ENCODE measurements at places on chromosomes 11 and 22.

DNA sequence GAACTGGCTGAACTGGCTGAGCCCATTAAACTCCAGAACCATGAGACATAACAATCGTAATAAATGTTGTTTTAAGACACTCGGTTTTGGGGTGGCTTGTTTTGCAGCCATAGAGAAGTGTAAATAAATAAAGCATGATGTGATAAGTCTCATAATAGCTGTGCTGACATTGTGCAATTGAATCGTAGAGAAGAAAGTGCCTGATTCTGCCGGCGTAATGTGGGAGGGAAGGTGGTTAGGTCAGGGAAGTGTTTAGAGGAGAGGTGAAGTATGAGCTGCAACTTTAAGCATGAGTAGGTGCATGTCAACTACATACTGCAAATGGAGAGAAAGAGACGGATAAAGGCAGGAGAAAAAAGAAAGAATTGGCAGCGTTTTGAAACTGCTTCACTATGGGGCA lies 217.1 kb downstream of the BLID start:
- no peak for DNase-seq

GRCh38 chr22:46358766-46359165 lies 23.3 kb downstream of the TRMU start:
- DNase-seq = no peak

DNA sequence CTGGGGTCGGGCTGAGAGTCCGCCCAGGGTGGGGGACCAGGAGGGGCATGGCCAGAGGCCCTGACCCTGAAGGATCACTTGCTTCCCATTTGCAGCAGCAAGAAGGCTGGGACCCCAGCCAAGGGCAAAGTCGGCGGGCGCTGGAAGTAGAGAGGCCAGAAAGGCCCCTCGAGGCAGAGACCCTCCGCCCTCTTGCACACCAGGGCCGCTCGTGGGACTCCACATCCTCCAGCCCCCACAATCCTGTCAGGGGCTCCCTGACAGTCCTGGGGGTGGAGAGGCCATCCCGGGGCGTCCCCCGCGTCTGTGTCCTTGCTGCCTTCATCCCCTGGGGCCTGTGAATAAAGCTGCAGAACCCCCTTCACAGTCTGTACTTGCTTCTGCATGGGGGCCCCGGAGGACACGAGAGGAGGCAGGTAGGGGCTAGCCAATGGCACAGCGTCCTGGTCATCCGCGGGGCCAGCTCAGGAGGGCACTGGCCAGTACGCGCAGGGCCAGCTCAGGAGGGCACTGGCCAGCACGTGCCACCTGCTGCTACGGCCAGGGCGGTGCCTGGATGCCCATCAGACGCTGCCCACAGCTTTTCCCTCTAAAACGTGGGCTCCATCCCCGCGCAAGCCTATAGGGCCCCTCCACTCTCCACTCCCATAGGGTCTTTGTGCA lies 8.7 kb upstream of the MRPL23 start:
- DNase-seq = no peak

DNA sequence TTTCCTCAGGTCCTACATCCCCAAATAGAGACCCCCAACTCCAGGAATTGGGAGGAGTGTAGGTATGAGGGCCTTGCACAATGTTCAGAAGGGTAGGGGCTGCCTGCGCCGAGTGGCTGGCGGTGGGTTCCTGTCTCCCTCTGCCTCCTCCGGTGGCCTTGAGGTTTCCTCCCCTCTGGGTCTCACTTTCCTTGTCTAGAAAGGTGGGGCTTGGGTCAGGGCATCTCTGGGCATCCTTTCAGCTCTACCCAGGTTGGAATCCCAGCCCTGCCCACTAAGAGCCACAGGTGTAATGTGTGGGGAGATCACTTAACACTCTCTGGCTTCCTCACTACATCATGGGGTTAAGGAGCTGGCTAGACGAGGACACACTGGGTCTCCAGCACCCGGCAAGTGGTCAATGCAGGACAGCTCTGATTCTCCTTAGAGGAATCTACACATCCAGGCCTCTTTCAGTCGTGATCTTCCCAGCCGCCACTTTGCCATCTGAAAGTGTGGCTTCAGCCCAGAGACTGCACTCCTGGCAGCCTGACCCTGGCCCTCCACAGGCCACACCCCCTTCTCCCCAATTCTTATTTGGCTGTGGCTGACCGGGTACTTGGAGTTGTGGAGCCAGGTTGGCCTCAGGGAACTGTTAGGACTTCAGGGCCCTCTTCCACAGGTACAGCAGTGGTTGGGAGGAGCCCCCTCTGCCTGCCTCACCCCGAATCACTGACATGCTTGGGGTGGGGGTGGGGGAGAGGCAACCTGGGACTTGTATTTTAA lies 22.1 kb downstream of the PRDM11 start:
- DNase-seq = no peak

DNA sequence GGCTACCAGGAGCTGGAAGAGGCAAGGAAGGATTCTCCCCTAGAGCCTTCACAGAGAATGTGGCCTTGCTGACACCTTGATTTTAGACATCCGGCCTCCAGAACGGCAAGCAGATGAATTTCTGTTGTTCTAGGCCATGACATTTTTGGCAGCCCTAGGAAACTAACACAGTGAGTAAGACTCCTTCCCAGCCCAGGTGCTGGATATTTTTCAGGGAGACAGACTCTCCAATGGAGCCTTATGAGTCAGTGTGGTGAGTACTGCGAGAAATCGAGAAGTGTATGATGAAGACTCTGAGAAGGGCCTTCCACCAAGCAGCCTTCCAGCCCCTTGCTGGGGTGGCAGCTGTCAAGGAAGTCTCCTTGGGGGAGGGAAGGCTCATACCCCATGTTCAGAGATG lies 114.4 kb downstream of the OSBP2 start:
- DNase-seq = no peak

DNA sequence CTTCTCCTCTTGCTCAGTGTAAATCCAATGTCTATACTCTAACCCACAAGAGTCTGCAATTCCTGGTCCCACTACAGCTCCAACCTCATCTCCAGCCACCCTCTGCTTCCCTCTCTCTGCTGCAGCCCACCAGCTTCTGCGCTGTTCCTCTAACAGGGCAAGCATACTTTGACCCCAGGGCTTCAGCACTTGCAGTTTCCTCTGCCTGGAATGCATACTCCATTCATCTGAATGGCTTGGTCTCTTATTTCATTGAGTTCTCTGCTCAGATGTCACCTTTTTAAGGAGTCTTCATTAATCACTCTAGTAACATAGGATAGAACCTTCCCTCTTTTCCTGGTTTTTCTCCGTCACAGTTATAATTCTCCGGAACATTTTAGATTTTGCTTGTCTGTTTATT lies 141.6 kb downstream of the BUD13 start:
- no peak for DNase-seq

DNA sequence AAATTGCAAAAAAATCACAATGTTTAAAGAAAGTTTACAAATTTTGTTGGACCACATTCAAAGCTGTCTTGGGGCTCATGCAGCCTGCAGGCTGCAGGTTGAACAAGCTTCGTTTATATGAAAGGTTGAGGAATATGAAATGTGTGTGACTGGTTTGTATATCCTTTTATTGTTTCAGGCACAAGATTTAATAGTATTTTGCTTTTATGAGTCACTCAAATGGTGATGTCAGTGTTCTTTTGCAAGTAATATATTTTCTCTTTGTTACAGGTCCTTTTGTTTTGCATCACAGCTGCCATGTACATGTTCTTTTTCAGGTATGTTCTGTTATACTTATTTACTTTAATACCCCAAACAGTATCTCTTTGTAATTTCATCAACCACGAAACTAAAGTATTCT lies 198.6 kb downstream of the TMEM135 start:
- DNase-seq = no peak

GRCh38 chr22:36565686-36566085 lies 36.7 kb upstream of the EIF3D start:
- DNase-seq = no peak

DNA sequence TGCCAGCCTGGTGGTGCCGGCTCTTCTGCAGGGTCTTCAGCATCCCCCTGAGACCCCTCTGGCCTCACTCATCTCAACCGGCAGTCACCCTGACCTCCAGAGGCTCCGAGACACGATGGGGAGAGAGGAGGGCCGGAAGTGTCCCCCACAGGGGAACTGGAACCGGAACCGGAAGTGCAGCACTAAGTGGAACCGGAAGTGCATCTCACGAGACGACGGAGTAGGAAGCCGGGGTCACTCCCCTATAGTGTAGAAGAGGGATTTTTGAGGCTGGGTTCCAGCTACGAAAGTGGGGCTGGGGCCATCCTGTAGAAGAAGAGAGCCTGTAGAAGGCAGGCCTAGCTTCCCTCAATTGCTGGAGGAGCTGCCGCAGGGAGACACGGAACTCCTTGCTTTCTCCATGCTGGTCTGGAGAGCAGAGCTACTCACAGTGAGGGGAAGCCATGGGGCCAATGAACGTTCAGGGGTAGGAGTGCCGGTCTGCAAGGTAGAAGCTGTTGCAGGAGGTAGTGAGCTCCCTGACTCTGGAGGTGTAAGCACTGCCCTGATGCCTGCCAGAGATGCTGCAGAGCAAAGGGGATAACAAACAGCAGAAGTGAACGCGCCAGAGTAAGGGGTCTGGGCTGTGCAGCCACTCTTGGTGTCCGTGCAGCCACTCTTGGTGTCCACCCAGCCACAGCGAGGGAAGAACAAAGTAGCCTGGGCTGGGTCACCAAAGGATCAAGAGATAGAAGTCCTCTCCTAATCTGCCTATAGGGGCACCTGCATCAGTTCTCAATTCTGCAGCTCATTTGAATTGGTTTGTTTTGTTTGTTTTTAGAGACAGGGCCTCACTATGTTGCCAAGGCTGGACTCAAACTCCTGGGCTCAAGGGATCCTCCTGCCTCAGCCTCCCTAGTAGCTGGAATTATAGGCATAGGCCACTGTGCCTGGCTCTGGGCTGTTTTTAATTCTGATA lies 21.9 kb downstream of the SCUBE1 start:
- no peak for DNase-seq

DNA sequence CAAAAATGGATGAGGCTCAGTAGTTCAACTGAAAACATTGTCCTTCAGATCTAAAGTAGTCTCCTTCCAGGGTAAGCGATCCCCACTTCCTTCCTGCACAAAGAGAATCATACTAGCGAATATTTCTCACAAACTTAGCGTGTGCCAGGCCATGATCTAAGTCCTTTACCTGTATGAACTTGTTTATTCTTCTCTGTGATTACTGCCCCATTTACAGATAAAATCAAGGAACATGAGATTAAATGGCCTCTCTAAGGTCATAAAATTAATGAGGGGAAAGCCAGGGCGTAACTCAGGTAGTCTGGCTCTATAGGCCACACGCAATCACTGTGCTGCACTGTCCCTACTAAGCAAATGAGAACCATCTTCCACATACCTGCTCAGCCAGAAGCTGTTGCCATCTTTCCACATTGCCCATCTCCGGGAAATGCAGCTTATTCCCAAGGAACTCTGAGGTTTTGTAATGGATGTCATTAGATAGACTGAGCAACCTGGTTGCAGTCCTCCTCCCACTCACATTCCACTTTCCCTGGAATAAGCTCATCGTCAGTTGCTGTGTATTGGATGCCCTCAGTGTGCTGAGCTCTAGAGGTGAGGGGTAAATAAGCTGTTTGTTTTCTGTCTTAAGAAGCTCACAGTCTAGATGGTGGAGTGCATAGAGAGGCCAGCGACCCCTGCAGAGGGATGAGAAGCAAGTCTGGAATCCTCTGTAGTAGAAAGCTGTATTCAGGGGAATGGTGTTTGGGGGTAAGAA lies 146.3 kb downstream of the SNX19 start:
- no peak for DNase-seq

GRCh38 chr11:34204396-34205279 lies 99.2 kb downstream of the NAT10 start:
- no peak for DNase-seq

GRCh38 chr22:41280065-41280464 lies 5.9 kb downstream of the RANGAP1 start:
- no peak for DNase-seq

DNA sequence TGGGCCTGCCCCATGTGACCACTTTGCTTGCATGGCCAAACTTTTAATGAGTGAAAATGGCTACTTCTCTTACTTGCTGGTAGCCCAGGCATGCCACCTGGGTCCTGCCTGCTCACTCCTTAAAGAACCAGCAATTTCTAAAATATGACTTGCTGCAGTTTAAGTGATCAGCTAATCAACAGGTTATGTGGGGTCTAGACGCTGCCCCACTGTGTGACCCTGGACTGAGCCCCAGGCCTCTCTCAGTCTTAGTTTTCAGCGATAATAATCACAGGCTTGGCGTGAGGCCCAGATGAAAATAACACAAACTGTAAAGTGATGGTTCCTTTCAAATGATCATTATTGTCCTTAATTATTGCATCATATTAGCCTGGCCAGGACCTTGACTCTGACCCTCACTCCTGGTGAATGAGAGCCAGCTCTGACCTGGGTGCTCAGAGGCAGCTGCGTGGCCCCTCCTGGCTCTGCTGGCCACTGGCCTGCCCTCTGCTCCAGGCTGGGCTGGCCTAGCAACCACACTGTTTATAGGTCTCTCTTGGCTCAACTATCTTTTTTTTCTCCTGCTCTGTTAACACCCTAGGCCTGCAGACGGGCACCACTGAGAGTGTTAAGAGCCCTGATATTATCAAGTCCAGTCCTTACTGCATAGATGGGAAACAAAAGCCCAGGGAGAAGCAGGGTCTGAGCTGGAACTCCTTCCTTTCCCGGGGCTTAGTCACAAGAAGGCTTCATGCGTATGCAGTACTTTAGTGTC lies 89.7 kb downstream of the RRM1 start:
- no peak for DNase-seq

- DNase-seq = no peak
Observed at GRCh38 chr22:50058906-50059880, 1.1 kb upstream of the TTLL8 start.

GRCh38 chr22:28000361-28000760 lies 81.3 kb upstream of the PITPNB start:
- DNase-seq = no peak

DNA sequence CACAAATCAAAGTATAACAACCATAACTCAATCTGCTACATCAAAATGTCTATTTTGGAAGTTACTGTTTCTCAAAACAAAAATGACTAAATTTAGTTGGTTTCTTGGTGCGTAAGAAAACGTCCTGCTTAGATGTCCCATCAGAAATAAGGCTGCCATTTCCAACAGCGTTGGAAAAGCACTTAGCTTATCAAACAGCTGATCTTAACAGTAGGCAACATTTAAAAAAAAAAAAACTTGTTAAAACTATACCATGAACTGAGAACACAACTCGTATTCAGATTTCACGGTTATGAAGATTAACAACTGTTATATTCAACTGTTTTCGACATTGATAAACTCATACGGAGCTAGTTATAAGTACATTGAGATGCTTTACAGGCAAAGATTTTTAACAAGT lies 2.4 kb downstream of the CEP57 start:
- DNase-seq = no peak

- DNase-seq = no peak
Observed at GRCh38 chr11:120009938-120010337, 128.0 kb downstream of the TRIM29 start.

GRCh38 chr11:8584082-8584481 lies 9.9 kb downstream of the STK33 start:
- DNase-seq = no peak

- DNase-seq = peak; percentile 34
Observed at GRCh38 chr11:65288706-65289536, 25.7 kb upstream of the CDC42EP2 start.

GRCh38 chr11:108857382-108857781 lies 192.5 kb downstream of the DDX10 start:
- DNase-seq = no peak

All from common myeloid progenitor, CD34-positive (primary cell).